ENCODE measurements at places on chromosomes 1 and 21. TPM values are rescaled to one million over a fixed set of nuclear protein-coding genes. Genes with fewer than 3 reads are reported as not detected.
A peak's percentile ranks its signal among the peaks of the same experiment; 100 is the strongest.

Gene TMIGD3
- not detected for polyA plus RNA-seq

- no peaks in the 10 kb centered on the region for H3K36me3 ChIP-seq
- no peak overlapping the region for H3K27ac ChIP-seq
- no peak overlapping the region for H3K4me3 ChIP-seq
- 0 out of 2 replicates have a peak, but pooled peaks cover 6% of the 10 kb centered on the region for H3K4me1 ChIP-seq
- DNase-seq: no peak
These were observed 165.5 kb upstream of the PTGFR start for GRCh38 chr1:78325293-78325692.

DNA sequence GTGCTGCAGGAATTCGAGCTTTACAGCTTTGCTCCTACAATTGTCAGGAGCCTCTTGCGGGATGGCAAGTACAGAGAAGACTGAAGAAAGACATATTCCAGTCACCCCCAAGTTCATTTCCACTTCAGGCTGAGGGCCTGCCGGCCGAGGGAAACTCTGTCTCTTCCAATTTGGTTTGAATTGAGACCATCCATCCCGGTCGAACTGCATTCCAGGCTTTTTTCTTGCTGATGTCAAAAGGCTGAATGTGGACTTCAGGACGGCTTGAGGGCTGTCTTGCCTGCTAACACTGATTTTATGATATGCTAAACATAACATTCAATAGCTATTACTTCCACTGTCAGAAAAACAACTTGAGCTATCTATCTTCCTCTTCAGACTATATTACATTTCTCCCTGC, 79.8 kb upstream of the PLXNA2 start:
- no peak overlapping the region for H3K4me3 ChIP-seq
- no peak overlapping the region for H3K27ac ChIP-seq
- no peaks in the 10 kb centered on the region for H3K36me3 ChIP-seq
- H3K4me1 ChIP-seq: no peaks in the 10 kb centered on the region

DNA sequence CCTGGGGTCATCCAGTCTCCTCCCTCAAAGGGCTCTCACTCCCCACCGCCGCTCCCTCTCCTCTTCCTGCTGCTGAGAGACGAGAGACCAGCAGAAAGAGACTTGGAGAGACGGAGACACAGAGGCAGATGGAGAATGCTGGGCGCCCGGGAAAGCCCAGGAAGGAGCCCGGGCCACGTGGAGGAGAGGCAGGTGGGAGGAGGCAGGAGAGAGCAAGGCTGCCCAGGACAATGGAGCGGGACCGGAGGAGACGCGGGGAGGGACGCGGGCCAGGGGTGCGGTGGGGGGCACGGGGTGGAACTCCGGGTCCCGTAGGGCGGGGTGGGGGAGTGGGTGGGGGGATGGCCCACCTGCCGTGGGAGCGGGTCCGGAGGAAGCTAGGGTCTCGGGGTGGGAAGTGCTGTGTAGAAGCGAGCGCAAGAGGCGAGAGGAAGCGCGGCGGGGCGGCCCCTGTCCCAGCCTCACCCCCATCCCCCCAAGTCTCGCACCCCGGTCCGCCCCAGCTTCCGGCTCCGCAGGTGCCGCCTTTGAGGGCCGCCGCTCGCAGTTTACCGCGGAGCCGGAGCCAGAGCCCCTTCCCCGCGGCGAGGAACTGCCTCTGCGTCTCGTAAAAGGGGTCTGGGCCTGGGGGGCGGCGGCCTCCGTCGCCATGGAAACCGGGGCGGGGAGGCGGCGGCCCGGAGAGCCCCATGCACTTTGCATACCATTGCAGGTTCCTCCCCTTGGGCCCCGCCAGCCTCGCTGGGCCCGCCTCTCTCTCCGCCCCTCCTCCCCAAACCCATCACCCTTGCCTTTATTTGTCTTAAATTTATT, 11.7 kb upstream of the EPHA2 start:
- no peaks in the 10 kb centered on the region for H3K27me3 ChIP-seq
- no peak overlapping the region for H3K27ac ChIP-seq
- peak overlapping the region; percentile 53 for H3K4me3 ChIP-seq
- DNase-seq: peak; percentile 48

DNA sequence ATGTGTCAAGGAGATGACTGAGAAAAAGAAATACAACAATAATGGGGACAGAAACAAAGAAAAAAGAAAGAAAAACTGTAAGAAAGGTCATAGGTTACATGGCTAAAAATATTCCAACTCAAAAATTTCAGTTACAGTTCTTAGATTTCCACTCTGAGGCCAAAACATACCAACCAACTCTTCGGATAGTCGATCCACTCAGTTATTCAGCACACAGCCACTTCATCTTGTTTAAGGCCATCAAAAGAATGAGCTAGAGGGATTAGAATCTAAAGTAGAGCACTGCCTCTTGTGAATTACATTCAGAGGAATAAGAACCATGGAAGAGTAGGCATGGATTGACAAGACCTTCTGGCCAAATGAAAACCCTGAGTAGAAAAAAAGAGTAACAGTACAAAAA, 277.0 kb downstream of the MRPL39 start:
- H3K4me1 ChIP-seq: peaks cover 35% of the 10 kb centered on the region
- 0 out of 2 replicates have a peak overlapping the region, but pooled peaks have one; percentile 83 for H3K27ac ChIP-seq
- H3K4me3 ChIP-seq: no peak overlapping the region
- H3K36me3 ChIP-seq: no peaks in the 10 kb centered on the region
- DNase-seq: peak; percentile 41
- no peaks in the 10 kb centered on the region for H3K27me3 ChIP-seq

Gene LCE1F
- 1.8 TPM for polyA plus RNA-seq

DNA sequence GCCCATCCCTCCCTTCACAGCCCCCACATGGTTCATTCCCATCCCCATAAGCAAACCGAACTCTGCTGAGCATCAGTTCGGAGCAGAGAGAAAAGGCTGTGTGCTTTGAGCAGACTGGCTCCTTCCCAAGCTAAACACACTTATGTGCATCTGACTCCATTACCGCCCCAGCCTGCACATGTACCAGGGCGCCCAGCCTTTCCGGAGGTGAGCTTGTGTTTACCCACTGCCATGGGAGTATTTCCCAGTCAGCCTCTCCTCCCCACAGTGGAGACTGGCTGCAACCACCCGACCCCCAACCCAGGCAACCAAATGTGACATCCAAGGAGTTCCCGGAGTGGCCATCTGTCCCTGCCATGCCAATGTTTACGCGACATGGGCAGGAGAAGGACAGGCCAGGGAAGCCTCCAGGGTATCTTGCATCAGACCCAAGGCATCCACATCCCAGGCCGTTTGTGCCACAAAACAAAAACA, 9.4 kb downstream of the TIAM1 start:
- H3K36me3 ChIP-seq: no peaks in the 10 kb centered on the region
- no peaks in the 10 kb centered on the region for H3K27me3 ChIP-seq
- H3K27ac ChIP-seq: no peak overlapping the region
- no peak for DNase-seq
- H3K4me3 ChIP-seq: no peak overlapping the region
- peaks cover 11% of the 10 kb centered on the region for H3K4me1 ChIP-seq

DNA sequence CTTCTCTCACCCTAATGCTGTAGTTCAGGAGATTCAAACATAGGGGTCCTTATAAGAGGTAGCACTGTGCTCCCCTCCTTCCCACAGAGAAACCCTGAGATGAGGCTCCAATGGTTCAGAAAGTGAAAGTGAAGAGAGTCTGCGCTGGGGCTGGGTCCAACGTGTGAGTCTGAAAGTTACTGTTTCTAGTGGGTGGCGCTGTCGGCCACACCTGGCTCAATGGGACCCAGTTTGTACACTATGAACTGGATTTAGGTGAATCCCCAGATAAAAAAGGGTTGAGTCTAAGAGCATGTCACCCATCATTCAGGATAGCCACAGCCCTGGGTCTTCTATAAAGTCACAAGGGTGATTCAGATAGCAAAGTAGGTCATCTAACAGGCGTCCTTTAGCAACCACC, 2.8 kb downstream of the SMCP start:
- no peaks in the 10 kb centered on the region for H3K27me3 ChIP-seq
- H3K36me3 ChIP-seq: no peaks in the 10 kb centered on the region
- no peak for DNase-seq

DNA sequence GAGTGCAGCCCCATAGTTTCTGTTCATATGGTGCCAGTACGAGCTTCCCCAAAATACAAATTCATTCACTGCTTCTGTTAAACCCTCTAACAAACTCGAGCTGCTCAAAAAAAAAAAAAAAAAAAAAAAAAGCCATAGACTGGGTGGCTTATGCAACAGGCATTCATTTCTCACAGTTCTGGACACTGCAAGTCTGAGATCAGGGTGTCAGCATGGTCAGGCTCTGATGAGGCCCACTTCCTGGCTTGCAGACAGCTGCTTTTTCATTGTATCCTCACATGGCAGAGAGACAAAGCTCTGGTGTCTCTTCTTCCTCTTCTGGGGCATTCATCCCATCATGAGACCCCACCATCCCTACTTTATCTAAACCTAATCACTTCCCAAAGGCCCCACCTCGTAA, 121.6 kb downstream of the PTBP2 start:
- H3K4me1 ChIP-seq: peaks cover 9% of the 10 kb centered on the region
- no peaks in the 10 kb centered on the region for H3K36me3 ChIP-seq

GRCh38 chr1:203536980-203537455, 43.1 kb downstream of the OPTC start:
- H3K27ac ChIP-seq: peak overlapping the region; percentile 42
- no peaks in the 10 kb centered on the region for H3K27me3 ChIP-seq
- no peak overlapping the region for H3K4me3 ChIP-seq
- H3K4me1 ChIP-seq: peaks cover 46% of the 10 kb centered on the region

DNA sequence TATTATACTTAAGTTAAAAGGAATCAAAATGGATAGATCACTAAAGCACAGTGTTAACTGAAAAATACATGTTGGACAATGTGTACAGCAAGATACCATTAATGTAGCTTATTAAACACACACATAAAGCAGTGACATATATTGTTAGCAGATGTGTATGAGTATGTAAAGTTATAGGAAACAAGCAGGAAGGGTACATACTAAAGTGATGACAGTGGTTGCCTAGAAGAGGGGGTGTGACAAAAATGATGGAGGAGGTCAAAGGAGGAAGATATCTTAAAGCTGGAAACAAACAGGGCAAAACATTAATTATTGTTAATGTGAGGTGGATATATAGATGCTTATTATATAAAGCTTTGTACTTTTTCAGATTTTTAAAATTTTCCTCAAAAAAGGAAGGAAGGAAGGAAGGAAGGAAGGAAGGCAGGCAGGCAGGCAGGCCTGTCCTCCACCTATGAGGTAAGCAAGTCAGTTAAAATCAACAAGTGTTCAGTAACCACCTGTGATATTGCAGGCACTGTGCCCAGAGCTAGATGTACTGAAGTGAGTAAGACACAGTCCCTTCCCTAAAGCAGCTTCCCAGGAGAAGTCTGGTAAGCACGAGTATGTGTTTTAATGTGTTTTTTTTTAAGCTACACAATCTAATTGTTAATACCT, 252.9 kb upstream of the NR5A2 start:
- H3K27me3 ChIP-seq: no peaks in the 10 kb centered on the region
- no peaks in the 10 kb centered on the region for H3K4me1 ChIP-seq
- peak; percentile 12 for DNase-seq
- H3K36me3 ChIP-seq: no peaks in the 10 kb centered on the region
- no peak overlapping the region for H3K27ac ChIP-seq

Gene ETNK2
- 5.0 TPM for polyA plus RNA-seq

Gene HHAT
- 1.6 TPM for polyA plus RNA-seq
